ENCODE measurements at places on chromosomes 13 and 19.

GRCh38 chr13:72195044-72195704 lies 328.2 kb upstream of the DACH1 start:
- DNase-seq, result no peak

GRCh38 chr19:51803519-51803918 lies 8.6 kb downstream of the FPR3 start:
- DNase-seq, result no peak

DNA sequence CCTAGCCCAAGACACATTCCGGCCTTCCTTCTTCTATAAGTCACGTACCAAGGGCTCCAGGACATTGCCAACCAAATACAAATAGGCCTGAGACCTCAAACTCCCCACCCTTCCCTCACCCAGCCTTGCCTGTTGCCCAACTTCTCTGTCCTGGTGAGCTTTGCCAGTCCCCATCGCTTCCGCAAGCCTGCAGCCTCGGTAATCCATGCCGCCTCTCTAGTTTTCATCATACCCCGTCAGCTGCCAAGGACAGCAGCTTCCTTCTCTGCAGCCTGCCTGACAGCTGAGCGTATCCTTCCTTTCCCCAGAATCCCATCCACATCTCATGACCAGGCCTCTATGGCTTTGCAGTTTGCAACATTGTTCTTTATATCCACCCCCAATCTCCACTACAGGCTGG lies 36.6 kb upstream of the POMP start:
- no peak for DNase-seq

DNA sequence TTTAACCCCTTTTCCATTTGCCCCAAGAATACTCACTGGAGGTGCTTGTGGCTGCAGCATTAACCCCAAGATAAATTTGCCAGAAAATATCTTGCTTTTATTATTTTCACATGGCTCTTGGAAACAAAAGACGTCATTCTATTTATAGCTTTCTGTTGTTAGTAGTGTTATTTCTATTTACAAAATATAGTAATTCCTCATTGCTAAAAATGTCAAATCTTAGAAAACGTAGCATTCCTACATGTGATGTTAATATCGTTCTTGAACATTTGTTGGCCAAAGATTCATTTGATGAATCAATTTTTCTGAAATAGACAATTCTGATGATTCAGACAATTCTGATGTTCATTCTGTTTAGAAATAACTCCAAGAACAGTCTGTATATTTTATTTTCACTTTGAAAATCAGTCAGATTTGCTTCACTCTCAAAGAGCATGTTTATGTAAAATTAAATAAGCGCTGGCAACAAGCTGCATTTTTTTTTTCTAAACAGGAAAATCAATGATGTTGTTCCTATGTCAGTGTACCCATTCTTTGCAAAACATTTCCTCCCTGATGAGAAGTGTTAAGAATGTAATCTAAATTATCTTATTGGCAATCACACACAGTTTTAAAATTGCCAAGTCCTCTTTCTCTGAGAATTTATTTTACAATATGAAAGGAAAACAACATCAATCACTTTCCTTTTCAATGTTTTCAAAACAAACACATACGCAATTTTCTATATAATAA lies 334.0 kb downstream of the KCTD12 start:
- DNase-seq, result no peak

DNA sequence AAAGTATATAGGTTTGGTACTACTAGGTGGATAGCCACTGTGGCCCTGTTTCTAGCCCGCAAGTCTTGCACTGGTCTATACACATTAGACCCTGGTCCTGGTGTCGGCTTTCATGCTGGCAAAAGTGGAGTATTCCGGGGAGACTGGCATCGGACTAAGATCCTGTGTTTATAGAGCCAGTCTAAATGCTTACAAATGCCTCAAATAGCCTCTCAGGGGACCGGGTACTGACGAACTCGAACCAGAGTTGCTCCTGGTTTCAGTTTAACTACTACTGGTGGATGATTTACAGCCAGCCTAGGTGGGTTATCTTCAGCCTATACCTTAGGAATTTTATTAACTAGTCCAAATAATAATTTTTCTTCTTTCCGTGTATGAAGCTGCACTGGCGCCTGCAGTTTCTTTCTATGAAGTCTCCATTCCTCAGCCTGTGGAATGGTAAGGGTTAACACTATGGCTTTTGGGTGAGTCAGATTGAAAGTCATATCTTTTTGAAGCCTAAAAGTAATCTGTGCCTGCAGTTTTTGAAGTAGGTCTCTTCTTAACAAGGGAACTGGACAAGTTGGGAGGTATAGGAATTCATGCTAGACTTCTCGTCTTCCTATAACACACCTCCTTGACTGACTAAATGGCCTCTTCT lies 51.3 kb downstream of the OR10H4 start:
- no peak for DNase-seq

DNA sequence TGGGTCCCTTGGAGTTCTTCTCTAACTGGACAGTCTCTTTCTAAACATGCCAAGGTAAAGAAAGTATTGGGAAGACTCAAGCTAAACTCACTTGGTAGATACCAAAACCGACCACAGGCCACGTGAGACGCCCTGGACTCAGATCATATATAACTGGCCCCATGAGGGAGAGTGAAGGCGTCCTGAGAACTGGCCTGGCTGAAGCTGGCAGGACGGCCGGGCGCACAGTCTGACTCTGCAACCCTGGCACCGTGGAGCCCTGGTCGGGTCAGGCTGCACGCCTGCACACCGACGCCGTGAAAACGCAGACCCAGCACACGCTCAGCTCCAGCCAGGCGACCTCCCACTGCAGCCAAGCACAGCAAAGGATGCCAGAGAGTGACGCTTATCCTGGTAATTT lies 122.5 kb upstream of the SPACA7 start:
- DNase-seq, result no peak

GRCh38 chr19:1496714-1497577 lies 6.0 kb downstream of the REEP6 start:
- DNase-seq, result no peak

DNA sequence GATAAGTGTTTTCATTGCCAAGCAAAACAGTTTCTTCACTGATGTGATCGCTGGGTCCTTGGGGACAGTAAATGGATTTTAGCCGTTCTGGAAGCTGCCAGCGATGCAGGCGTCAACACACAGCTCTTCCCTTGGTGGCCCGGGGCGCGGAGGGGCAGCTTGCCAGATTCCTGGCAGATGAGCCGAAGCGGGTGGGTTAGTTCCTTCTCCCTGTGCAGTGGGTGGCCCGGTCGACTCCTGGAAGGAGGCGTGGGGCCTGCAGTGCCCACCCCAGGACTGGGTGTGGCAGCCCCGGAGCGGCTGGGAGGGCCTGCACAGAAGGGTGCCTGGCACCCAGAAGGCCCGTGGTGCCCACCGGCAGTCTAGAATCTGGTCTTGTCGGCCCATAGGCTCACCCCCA lies 69.0 kb downstream of the KDM4B start:
- DNase-seq, result no peak

DNA sequence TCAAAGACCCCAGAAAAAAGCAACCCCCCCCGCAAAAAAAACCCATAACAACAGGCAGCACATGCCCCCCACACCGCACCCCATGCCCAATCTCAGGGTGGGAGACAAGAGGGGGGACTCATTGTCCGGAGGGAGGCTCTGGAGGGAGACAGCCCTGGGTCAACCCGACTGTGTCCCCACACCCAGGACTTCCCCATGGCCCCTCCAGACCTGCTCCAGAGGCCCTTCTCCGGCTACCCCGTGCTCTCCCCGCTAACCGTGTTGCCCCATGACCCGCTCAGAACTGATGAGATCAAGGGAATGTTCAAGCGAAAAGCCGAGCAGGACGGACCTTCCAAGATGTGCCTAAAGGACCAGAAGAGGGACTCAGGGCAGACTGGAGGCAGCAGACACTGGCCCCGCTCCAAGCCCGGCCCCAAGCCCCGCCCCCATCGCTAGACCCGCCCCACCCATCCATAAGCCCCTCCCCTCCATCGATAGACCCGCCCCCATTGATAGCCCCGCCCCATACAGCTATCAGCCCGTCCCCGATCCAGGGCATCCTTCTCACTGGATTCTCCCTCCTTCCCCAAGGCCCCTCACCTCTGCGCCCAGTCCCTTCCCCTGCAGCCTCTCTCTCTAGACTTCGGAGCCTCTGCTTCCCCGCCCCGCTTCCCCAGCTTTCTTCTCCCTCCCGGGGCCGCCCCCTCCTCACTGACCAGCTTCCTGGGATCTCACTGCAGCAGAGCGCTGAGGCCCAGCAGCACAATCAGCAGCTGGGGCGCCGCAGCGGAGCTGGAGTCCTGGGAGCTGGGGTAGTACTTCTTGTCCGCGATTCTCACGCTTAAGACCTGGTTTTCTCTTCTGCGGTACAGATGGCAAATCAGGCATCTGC lies 2.2 kb downstream of the BST2 start:
- DNase-seq, result peak; percentile 37

DNA sequence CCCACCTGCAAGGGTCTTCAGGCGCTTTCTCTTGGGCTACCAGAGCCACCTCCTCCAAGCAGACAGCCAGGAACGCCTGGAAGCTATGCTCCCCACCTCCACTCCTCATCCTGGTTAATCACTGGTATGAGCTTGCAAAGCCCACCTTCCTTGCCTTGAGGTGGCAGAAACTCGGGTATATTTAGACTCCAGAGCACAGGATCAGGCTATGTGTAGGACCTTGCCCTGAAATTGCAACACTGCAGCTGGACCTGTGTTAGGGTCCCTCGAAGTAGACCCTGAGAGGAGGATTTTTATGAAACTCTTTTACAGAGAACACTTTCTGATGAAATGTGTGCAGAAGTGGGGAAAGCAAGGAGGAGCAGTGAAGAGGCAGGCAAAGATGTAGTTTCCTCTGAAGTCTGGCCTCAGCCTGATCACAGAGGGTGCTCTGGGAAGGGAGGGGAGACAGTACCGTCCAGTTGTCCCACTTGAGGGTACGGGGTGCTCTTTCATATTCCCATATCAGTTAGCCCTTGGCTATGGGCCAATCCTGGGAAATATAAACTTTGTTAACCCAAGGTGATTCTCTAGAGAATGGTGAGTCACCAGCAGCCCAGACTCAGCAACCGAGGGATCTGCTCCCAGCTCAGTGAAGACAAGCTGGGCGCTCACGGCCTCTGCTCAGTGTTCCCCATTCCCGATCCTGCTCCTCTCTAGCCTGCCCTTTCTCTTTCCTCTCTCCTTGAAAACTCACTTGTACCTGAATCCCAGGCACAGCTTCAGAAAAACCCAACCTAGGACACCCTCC lies 157.9 kb downstream of the UQCRFS1 start:
- no peak for DNase-seq

DNA sequence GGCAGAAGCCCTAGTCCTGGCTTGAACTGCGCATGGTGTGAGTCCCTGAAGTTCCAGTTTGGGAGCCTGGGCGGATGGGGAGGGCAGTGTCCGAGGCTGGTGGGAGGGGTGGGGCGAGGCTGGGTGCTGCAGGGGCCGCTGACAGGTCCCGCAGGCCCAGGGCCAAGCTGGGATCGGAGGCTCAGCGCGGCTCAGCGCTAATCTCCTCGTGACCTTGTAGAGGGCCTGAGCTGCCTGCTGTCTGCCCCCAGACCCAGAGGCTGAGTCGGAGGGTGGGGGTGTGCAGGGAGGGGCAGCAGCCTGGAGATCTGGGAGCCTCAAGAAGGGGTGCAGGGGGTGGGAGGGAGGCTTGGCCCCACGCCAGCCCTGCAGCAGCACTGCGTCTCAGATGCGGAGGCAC lies 3.0 kb downstream of the ATP1A3 start:
- no peak for DNase-seq

GRCh38 chr13:43079392-43079931 lies 56.1 kb downstream of the DNAJC15 start:
- no peak for DNase-seq

- DNase-seq, result no peak
Measured at GRCh38 chr19:22526661-22527272, 104.6 kb upstream of the ZNF98 start.

DNA sequence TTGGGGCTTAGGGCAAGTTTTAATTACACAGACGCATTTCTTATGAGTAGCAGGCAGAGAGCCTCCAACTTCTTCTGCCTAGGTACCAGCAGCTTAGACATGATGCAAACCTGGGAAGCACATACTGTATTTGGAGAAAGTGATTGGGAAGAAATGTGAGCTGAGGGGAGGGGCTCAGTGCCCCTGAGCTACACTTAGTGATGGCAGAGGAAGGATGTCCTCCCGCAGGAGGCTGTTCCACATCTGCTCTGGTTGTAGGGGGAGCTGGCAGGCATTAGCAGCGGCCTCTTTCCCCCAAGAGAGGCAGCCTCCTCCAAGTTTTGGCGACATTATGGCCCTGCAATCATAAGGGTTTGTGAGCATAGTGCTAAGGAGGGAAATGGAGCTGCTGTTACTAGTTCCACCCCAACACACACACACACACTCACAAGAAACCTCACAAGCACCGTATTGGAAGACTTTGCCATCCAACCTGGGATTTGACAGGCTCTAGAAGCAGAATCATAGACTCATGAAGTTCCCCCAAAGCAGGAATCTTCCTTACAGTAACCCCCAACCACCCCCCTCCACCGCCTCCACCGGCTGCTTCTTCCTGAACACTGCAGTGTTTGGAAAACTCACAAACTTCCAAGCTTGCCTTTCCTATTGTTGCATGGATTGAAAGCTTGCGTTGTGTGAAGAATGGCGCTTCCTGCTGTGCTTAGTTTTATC lies 3.3 kb downstream of the ALOX5AP start:
- DNase-seq, result no peak

- no peak for DNase-seq
Measured at GRCh38 chr19:29293736-29294342, 80.9 kb upstream of the UQCRFS1 start.

- no peak for DNase-seq
Measured at GRCh38 chr19:38307076-38307475, 3.0 kb downstream of the C19orf33 start.

DNA sequence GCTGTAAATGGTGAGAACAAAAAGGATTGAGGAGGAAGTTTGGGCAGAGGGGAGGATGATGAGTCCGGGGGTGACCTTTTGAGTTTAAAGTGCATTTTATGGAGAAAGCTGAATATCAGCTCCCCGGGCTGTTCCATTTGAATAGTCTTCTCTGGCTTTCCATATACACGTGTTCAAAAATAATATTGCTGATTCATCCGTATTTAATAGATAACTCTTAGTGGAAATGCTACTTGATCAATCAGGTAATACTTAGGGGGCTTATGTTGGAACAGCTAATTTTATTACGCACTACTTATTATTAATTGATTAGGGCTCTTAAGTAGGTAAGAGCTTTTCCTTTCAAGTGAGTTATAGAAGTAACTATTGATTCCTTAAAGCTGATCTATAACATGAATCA lies 76.4 kb downstream of the ERCC5 start:
- DNase-seq, result no peak

- DNase-seq, result no peak
Measured at GRCh38 chr19:39481229-39481545, 549 bp downstream of the TIMM50 start.

GRCh38 chr13:37473035-37473434 lies 125.5 kb downstream of the POSTN start:
- no peak for DNase-seq

DNA sequence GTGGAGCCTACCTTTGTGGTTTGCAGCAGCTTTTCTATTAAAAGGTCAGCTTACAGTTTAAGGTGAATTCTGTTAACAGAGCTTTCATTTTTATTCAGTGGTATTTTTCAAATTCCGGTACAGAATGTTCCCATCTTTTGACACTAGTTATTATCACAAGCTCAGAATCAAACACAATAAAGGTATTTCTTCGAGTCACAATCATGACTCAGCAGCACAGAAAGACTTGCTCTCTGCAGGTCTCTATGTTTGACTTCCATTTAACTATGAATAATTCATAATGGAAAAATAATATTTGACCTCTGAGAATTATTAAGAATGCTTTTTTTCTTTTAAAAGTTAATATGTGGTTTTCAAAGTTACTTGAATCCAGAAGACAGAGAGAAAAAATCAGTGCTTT lies 28.2 kb downstream of the DACH1 start:
- no peak for DNase-seq

- DNase-seq, result no peak
Measured at GRCh38 chr13:97723655-97724054, 229.8 kb upstream of the IPO5 start.
